ENCODE measurements at places on chromosomes 16 and 17.
A peak's percentile ranks its signal among the peaks of the same experiment; 100 is the strongest.

GRCh38 chr16:75506574-75506973 is 11.3 kb upstream of the CHST6 start:
- H3K4me3 ChIP-seq, result no peak overlapping the region
- peak overlapping the region; percentile 43 for H3K27ac ChIP-seq
- H3K36me3 ChIP-seq, result no peaks in the 10 kb centered on the region
- no peaks in the 10 kb centered on the region for H3K27me3 ChIP-seq
- H3K4me1 ChIP-seq, result peaks cover 9% of the 10 kb centered on the region

GRCh38 chr16:53090591-53091411 is 36.0 kb downstream of the CHD9 start:
- no peaks in the 10 kb centered on the region for H3K36me3 ChIP-seq
- H3K4me1 ChIP-seq, result peaks cover 71% of the 10 kb centered on the region

GRCh38 chr16:80034469-80034826 is 433.9 kb upstream of the MAF start:
- no peaks in the 10 kb centered on the region for H3K27me3 ChIP-seq
- DNase-seq, result no peak
- no peaks in the 10 kb centered on the region for H3K36me3 ChIP-seq
- H3K4me3 ChIP-seq, result no peak overlapping the region
- H3K4me1 ChIP-seq, result no peaks in the 10 kb centered on the region

DNA sequence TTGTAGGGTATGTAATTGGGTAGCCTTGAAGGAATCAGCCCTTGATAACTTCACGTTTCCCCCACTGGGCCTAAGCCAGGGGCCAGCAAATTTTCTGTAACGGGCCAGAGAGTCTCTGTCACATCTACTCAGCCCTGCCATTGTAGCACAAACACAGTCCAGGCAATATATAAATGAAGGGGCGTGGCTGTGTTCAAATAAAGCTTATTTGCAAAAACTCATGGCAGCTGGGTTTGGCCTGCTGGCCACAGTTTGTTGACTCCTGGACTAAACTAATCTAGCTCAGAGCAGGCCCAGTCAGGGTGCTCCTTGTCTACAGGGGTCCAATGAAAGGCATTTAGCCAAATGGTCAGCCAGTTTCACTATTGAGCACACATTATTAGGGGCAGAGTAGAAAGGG is 141.6 kb downstream of the CCDC182 start:
- H3K36me3 ChIP-seq, result no peaks in the 10 kb centered on the region
- H3K4me1 ChIP-seq, result peaks cover 23% of the 10 kb centered on the region
- no peak for DNase-seq
- H3K27ac ChIP-seq, result no peak overlapping the region
- no peak overlapping the region for H3K4me3 ChIP-seq

- DNase-seq, result peak; percentile 82
- peak overlapping the region; percentile 59 for H3K27ac ChIP-seq
- H3K4me3 ChIP-seq, result no peak overlapping the region
- no peaks in the 10 kb centered on the region for H3K27me3 ChIP-seq
- H3K36me3 ChIP-seq, result peaks cover 5% of the 10 kb centered on the region
Measured at GRCh38 chr16:71796501-71797097, 12.0 kb downstream of the AP1G1 start.

DNA sequence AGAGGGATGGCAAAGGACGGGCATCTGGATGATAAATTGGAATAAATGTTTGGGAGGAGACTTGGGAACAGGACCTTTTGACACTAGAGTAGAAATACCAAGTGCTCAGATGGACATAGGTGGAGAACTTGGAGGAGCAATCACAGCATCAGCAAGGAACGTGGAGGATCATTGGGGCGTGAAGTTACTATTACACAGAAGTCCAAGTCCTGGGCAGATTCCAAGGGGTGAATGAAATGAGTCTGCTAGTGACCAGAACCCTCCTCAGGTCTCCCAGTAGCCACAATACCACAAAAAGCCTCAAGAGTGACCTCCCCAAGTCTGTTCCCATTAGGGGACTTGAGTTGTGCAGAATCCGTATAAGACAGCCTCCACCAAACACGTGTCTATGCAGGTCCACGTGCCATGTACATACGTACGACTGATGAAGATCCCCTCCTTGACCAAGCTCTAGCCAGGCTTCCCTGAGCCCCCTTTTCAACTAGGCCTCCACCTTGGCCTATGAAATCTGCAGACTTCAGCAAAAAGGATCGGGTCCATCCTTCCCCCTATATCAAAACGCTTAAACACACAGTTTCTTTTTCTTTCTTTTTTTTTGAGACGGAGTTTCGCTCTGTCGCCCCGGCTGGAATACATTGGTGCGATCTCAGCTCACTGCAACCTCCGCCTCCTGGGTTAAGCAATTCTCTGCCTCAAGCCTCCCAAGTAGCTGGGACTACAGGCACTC is 2.2 kb downstream of the C17orf67 start:
- no peaks in the 10 kb centered on the region for H3K36me3 ChIP-seq
- no peaks in the 10 kb centered on the region for H3K27me3 ChIP-seq
- no peak overlapping the region for H3K4me3 ChIP-seq
- no peak overlapping the region for H3K27ac ChIP-seq

GRCh38 chr16:20636671-20637070 is 60.5 kb upstream of the ACSM2B start:
- H3K4me3 ChIP-seq, result no peak overlapping the region
- no peaks in the 10 kb centered on the region for H3K4me1 ChIP-seq
- DNase-seq, result no peak
- H3K27ac ChIP-seq, result no peak overlapping the region
- H3K36me3 ChIP-seq, result no peaks in the 10 kb centered on the region
